ENCODE measurements at places on chromosomes 3 and 15.

- no peak for DNase-seq
Measured at GRCh38 chr3:171417813-171418212, 42.4 kb downstream of the TNIK start.

GRCh38 chr3:34837848-34838741, 801.2 kb upstream of the ARPP21 start:
- DNase-seq = no peak

DNA sequence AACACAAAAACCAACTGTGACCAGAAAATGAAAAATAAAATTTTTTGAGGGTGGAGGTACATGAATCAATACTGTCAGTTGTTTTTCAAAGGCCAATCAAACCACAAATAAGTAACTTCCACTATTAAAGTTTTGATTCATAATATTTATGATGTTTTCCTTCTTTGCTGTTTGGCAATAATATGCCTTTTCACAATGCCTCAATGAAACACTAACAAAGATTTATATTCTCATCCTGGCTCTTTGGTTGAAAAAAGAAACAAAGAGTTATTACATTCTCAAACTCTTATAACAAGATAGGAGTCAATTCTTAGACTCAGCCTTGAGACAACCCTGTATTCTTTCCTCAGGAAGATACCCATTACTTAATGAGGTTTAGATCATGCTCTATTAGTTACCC, 63.1 kb downstream of the C3orf70 start:
- DNase-seq = no peak

GRCh38 chr3:30795176-30795575, 99.3 kb downstream of the GADL1 start:
- DNase-seq = no peak

DNA sequence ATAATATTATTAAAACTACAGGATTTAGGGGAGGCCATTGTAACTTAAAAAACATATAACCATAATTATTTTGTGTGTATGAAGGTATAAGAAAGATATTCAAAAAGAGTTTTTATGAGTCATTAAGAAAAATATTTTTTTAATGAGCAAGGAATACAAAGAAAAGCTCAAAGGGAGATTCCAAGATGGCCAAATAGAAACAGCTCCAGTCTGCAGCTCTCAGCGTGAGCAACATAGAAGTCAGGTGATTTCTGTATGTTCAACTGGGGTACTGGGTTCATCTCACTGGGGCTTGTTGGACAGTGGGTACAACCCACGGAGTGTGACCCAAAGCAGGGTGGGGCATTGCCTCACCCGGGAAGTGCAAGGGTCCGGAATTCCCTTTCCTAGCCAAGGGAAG, 336.1 kb downstream of the TBL1XR1 start:
- DNase-seq = no peak

- no peak for DNase-seq
Measured at GRCh38 chr3:196974661-196975060, 6.0 kb upstream of the PIGZ start.

DNA sequence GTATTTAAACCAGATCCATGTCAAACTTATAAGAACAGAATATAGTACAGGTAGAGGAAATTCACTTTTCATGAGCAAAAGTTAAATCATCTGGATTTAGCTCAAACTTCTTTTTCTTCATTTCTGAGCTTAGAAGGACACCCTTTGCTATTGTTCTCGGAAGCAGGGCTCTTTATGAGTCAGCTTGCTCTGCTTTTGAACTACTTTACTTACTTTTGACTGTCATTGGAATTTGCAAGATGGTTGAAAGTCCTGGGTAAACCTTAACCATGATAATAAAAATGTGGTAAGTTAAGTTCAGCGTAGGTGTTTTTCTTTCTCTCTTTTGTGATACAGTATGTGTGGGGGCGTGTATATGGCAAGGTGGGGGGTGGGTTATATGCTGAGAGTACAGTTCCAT, 312.7 kb upstream of the DPH6 start:
- DNase-seq = no peak

- no peak for DNase-seq
Measured at GRCh38 chr3:4387210-4388204, 79.6 kb downstream of the SUMF1 start.

- no peak for DNase-seq
Measured at GRCh38 chr15:91783008-91783407, 70.5 kb upstream of the SLCO3A1 start.

- DNase-seq = no peak
Measured at GRCh38 chr3:159130108-159130507, 328.3 kb downstream of the MFSD1 start.

DNA sequence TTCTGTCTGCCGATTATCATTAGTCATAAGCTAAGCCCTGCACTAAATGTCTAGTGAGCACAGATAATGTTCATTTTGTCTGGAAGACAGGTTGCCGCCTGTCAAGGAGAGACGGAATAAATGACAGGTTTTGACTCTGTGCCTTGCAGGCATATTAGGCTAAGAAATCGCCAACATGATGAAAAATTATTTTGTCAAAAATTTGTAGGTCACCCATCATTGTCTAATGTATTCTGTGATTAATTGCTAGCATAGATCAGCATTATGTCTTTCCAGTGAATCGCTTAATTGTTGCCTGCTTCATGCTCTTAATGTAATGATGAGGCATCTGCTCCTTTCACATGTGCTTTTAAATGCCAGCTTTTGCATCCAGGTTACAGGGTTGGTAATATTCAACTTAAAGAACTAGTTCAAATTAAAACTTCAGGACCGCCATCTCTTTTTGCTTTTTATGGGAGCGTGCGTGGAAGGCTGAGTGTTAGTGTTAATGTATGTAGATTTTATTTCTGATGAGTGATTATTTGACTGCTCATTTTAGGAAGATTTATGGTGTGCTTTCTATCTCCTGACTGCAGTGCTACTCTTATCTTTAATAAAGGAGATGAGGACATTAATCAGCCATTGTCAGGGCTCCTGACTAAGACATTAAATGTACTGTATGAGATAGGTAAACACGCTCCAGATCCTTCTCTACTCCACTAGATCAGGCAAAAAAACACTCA, 120.8 kb upstream of the MEIS2 start:
- no peak for DNase-seq

DNA sequence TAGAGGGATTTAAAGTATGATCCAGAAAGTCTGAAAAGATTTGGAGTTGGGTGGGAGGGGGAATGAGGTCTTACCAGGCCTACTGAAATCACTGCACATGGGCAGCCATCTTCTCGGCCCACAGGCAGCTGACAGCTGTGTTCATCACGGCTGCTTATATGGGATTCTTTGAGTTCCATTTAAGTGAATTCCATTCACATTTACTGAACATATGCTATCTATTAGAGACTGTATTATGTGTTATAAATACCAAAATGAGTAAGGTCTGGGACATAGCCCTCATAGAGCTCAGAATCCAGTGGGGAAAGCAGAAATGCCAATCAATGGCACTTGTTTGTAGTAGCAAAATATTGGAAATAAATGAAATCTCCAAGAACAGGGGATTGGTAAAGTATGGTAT, 91.1 kb downstream of the TRIM42 start:
- DNase-seq = no peak

GRCh38 chr3:197186887-197187588, 111.4 kb downstream of the DLG1 start:
- DNase-seq = peak; percentile 56

DNA sequence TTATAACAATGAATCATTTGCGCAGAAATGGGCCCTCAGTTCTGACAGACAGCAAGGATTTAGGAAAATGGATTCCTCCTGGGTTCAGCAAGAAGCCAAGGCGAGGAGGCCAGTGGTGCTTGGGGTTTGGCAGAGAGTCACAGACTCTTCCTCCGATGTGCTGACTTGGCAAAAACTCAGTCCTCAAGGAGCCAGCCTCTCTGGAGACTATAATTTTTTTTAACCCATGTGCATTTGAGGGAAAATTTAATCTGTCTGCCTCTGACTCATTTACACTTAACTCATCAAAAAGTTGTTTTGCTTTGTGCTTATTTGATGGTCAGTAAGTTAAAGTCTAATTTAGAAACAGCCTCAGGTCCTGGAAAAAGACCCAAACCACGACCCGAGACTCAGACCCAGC, 34.2 kb upstream of the SLC24A5 start:
- DNase-seq = no peak

GRCh38 chr15:51267703-51268083, 70.7 kb downstream of the CYP19A1 start:
- no peak for DNase-seq

DNA sequence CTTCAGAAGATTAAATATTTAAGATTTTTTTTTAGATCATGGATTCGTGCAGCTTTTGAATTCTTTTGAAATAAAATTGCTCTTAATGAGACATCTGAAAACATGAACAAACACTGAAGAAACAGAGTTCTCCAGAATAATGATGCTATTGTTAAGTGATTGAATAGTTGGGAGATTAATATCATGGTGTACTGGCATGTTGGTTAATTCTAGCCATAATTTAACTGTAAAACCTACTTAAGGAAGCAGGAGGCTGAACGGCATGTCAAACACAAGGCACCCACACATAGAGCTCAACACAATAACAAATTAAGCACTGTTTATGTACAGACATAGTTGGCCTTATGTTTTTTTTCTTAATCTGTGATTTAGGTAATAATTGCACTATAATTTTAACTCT, 185.6 kb downstream of the RBMS3 start:
- DNase-seq = no peak

DNA sequence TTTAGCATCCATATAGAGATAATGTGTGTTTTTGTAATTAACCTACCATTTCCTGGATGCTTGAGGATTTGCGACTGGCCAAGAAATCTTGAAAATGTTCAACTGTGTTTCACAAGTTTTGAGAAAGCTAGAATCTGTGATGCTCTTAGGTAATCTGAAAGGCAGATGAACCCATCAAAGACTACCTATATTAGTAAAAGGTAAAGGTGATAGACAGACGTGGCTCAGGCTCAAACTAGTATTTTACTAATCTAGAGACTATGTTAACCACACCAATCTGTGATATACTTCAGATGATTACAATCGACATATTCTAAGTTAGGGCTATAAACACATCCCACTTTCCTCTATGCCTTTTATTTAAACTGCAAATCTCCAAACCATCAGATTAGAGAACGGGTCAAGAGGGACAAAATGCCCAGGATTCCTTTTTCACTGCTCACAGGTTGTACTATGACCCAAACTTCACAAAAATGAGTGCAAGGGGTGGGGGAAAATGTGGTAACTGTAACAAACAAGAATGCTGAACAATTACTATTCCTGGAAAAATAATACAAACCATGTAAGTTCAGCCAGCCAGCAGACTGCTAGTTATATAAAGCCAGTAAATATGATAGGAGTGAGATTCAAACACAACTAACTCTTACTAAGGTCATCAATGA, 295.1 kb downstream of the FOXP1 start:
- DNase-seq = no peak

DNA sequence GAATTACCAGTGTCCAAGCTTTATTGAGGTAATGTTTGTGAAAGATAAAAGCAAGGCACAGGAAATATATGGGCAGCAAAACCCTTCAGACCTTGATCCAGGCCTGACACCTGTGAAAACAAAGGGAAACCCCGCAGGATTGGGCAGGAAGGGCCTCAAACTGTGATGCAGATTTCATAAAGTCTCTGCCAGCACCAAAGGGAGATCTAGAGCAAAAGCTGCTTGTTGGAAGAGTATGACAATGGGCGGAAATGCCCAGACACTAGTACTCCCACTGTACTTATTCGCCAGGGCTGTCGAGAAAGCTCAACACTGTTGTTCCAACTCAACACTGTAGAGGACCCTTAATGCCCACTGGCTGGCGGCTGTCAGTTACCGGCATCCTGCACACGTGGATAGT, 207.9 kb downstream of the CD47 start:
- DNase-seq = no peak

DNA sequence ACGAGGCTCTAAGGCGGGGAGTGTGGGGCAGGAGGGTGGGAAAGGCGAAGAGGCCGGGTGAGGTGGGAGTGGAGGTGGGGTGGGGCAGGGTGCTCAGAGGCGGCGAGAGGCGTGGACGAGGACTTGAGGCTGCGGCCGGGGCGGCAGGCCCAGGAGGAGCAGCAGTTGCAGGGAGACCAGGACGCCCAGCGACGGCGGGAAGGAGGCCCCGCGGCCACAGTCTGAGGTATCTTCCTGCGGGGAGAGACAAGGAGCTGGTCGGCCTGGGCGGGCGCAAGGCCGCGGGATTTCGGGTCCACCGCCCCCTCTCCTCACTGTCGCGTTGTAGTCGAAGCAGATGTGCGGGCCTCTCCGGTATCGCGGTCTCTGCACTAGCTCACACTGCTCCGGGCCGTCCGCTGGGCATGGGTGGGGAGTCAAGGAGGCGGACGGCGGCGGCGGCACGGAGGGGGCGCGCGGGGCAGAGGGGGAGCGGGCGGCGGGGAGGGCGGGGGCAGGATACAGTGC, 5.3 kb upstream of the TMEM115 start:
- DNase-seq = no peak

- no peak for DNase-seq
Measured at GRCh38 chr3:110293660-110294059, 778.0 kb upstream of the NECTIN3 start.

DNA sequence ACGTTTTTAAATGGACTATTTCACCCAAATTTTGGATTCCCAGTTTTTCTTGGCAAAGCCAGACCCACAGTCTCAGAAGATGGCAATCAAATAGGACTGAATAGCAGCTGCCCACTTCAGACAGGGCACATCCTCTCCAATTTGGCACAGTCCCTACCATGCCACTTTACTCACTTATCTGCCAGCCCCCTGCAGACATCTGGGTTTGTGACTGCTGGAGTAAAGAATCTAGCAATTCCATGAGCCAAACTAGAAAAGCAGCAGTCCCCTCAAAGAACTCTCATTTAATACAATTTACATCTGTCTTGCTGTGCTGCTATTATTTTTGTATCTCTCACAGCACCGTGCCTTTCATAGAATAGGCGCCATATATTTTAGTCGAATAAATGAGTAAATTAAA, 16.0 kb upstream of the LRRN1 start:
- DNase-seq = no peak

GRCh38 chr3:130379274-130379673, 33.8 kb downstream of the COL6A5 start:
- DNase-seq = no peak

- DNase-seq = peak; percentile 12
Measured at GRCh38 chr3:51718547-51719409, 11.9 kb downstream of the GRM2 start.

DNA sequence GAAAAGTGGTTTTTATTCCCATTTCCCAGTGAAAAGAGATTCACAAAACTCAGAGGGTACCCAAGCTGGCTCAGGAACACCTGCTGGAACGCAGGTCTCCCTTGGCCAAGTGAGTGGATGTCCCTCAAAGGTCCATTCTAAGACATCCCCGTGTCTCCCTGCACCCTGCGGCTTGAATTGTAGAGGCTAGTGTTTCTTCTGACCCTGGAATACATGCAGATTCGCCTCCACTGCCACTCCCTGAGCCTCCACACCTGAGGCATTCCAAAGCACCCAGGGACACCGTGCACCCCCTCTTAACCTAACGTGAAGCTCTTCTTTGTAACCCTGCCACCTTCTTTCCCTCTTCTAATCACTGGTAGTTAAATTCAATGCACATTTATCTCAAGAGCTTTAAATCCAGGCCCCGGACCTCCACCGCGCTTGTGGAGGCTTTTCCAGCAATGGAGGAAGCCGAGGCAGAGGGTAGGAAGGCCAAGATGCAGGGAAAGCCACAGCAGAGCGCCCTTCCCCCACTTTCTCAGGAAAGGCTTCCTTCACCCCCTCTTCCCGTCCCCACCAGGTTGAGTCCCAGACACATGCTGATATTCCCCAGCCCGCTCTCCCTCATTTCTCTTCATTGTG, 590 bp upstream of the ITGA11 start:
- DNase-seq = no peak

Measured in NCI-H2107 (cell line).